ENCODE measurements at places on chromosomes 7 and 10.

DNA sequence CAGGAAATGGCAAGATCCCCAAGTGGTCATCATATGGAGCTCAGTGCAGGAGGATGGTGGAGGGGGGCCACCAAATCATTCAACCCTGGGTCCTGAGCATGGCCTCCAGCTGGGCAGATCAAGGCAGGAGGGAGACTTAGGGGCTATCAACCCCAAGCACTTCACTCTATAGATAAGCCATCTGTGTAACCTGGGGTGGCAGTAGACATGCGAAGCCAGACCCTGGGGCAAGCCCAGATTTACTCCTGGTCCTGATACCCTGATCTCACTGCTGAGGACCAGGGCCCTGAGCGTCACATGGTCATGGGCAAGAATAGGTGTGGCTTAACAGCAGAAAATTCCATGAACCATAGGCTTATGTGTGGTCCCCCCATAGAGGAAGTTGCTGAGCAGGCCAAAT lies 173.0 kb upstream of the ADCY1 start:
- DNase-seq, result no peak

- DNase-seq, result no peak
Measured at GRCh38 chr7:85820702-85821443, 634.0 kb upstream of the SEMA3D start.

- DNase-seq, result no peak
Measured at GRCh38 chr7:138292951-138293350, 167.1 kb upstream of the TRIM24 start.

- no peak for DNase-seq
Measured at GRCh38 chr10:132590752-132591121, 53.1 kb downstream of the INPP5A start.

- DNase-seq, result no peak
Measured at GRCh38 chr7:122316467-122317388, 12.2 kb upstream of the FEZF1 start.

GRCh38 chr7:81180573-81180972 lies 261.7 kb upstream of the SEMA3C start:
- DNase-seq, result no peak

DNA sequence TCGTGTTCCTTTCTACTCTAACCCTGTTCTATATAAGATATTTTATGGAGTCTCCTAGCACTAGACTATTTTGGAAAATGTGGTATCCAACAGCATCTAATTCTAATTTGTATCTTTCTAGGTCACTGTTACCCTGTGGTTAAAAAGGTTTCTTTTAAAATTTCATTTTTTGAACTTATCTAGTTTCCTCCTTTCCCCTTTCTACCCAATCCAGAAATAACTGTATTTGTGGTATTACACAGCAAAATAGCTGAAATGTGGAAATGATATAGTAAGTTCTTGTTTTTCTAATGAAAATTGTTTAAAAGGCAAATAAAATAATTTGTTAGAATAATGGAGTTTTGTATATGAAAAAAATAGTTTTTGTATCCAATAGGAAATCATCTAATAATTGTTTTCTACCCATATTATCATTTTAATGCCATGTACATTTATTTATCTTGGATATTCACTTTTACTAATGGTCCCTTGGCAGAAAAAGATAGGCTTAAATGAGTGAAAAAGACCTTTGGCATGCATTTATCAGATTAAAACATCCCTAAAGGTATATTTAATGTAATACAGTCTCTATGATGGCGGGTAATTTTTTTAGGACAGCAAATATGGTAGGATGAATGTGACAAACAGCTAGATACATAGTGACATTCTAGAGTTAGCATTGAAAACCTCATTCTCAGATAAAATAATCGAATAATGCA lies 175.5 kb upstream of the PLXDC2 start:
- no peak for DNase-seq

- no peak for DNase-seq
Measured at GRCh38 chr10:50651808-50652207, 28.1 kb upstream of the SGMS1 start.

DNA sequence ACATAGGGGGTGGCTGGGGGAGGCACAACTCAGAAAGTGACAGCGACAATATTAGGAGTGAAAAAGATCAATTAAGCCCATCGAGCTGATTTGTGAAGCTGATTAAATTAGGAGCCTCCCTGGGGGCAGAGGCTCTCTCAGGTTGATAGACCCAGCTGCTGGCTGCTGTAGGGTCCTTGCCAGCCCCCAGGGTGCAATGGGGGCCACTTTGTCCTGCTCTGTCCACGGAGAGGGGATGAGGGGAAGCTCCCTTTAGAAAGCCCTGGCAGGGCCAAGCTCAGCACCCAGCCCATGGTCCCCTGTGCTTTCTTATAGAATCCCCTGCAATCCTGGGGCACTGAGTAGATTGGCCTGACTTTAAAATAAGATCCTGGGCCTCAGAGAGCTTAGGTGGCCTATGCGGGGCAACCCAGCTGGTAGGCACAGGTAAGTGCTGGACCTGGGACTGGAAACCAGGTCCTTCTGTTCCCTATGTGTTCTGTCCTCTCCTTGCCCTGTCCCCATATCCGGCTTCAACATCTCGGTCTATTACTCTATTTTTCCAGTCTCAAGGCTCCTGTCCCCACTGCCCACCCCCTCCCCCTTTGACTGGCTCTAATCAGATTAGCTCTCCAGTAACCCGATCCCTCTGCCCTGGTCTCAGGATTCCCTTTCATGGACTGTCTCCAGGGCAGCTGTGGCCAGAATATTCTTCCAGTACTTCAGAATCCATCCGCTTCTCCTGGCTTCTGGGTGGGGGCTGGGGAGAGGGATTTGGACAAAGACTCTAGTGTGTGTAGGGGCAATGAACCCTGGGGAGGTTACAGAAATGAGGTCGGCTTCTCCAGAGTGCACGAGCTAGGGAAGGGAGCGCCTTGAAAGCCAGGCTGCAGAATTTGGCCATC lies 259.6 kb downstream of the RPS24 start:
- DNase-seq, result no peak

GRCh38 chr10:14707481-14707880 lies 67.2 kb downstream of the FAM107B start:
- DNase-seq, result no peak

DNA sequence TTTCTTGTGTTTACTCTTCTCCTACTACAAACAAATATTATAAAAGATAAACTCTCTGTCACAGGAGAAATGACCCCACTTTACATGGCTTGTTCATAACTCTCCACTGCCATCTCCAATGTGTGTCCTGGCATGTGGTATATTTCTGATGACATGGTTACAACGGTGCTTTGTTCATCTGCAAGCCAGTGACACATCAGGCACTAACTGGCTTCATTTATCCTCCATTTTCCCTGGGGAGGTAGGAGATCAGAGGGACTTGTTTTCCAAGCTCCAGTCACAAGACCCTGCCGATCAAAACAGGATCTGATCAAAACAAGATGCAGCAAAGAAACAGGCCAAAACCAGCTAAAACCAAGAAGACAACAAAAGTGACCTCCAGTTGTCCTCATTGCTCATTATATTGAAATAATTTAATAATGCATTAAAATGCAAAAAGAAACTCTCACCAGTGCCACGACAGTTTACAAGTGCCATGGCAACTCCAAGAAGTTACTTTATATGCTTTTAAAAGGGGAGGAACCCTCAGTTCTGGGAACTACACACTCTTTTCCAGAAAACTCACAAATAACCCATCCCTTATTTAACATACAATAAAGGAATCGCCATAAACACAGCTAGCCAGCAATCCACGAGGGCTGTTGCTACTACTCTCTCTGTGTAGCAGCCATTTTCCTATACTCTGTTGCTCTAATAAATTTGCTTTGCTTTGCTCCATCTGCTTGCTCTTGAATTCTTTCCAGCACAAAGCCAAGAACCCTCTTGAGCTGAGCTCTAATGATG lies 224.2 kb downstream of the XPNPEP1 start:
- DNase-seq, result no peak

DNA sequence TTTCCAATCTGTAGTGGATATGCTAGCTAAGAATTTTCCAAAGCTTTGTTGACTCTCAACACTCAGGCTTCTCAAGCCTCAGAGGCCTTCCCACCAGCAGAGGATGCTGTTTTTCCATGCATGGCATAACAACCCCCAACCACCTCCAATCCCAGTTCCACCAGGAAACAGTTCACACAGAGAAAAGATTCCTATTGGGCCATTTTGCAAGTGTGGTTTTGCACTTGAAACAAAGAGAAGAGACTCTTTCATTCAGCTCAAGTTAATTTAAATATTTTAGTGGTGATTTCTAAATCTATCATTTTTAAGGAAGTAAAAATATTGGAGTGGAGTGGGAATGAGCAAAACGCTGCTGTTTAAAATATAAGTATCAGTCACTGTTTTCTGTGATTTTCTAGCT lies 105.6 kb upstream of the COL1A2 start:
- peak; percentile 89 for DNase-seq

GRCh38 chr7:463362-463781 lies 56.3 kb downstream of the PDGFA start:
- no peak for DNase-seq

GRCh38 chr7:69684369-69685292 lies 86.4 kb downstream of the AUTS2 start:
- no peak for DNase-seq

DNA sequence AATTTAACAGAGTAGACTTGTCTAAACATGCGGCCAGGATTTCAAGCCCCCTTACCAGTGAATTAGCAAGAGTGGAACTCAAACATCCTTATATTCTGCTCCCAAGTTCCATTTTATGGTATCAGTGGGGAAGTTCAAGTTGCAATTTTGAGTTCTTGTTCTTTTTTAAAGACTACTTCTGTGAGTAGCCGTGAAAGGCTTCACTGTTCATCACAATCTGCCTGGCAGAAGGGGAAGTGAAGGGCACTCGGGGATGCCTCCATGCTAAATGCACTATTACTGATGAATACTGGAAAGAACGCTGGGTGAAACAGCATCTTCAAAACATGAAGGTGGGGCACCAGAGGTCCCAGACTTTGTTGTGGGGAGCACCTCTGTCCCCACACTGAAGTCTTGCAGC lies 22.4 kb upstream of the FGL2 start:
- no peak for DNase-seq

- DNase-seq, result no peak
Measured at GRCh38 chr10:87054373-87055295, 34.5 kb downstream of the FAM25A start.

GRCh38 chr10:61779276-61779675 lies 116.5 kb downstream of the CABCOCO1 start:
- no peak for DNase-seq

DNA sequence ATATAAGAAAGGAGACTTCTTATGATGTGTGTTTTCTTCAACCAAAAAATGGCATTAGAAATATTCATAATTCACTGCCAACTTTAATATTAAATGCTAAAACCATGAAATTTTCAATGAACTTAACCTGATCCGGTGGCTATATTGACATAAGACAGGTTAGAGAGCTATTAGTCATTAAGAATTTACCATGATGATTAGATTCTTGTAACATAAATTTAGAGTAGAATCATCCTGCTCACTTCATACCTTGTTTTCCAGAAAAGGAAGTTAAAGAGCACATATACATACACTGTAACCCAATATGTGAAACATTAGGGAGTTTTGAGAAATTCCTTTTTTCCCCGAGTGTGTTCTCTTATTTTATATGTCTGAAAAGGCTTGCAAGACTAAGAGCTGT lies 430.3 kb upstream of the SEMA3A start:
- no peak for DNase-seq

DNA sequence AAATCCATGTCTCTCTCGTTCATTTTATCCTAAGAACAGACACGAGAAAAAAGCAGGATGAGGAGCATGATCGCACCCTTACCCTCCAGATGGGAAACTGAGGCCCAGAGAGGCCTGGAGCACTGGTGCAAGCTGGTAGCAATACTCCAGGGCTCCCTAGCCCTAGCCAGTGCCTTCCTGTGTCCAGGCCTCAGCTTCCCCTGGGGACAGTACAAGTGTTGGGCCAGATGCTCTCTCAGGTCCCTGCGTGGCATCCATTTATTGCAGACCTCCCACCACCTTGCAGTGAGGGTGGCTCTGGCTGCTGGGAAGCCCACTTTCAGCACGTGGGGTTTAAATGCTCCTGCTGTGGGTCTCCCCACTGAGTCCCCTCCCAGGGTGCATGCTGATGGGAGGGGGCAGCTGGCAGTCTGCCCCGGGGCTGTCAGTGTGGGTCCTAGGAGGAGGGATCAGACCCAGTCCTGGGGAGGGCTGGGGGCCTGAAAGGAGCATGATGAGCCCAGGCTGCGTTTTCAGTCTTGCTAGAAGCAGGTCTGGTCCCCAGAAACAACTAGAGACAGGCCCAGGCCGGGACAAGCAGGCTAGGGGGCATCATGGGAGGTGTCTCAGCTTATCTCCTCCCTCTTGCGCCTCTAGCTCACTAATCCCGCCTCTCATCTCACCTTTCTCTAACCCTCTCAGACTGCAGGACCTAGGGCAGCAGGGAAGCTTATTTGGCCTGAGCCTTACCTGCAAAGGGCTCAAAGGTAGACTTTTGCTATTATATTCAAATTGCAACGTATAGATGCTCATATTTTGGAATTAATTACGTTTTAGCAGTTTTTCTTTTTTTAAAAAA lies 662 bp upstream of the PPIF start:
- no peak for DNase-seq

DNA sequence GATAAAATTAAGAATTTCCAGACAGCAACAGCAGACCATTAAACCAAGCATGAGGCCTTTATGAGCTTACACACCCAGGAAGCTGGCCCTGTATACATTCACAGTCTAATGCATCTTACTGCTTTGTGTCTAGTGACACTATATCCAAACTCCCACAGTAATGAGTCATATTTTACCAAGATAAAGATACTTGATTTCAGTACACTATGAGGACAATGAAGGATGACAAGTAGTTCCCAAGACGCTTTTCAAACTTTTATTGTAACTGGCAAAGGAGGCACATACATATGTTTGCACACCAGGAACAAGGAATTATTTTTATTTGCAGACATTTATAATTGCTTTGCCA lies 148.0 kb downstream of the TSPAN12 start:
- DNase-seq, result no peak

GRCh38 chr7:12066521-12066920 lies 144.6 kb upstream of the TMEM106B start:
- no peak for DNase-seq

- no peak for DNase-seq
Measured at GRCh38 chr7:25770670-25771069, 381.3 kb upstream of the NFE2L3 start.

DNA sequence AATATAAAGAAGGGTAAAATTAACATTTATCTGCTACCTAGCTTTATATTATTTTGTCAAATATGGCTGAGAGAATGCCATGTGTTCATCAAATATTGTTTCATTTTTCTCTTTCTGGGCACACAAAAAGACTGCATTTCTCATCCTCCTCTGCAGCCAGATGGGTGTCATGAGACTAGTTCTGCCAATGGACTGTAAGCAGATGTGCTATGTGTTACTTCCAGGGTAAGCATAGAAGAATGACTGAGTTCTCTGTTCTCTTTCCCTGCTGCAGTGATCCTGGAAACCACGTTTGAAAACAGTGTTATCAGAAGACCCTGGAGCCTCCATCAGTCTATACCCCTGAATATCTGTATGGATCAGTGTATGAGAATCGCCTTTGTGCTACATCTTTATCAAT lies 24.1 kb upstream of the SLK start:
- DNase-seq, result no peak

DNA sequence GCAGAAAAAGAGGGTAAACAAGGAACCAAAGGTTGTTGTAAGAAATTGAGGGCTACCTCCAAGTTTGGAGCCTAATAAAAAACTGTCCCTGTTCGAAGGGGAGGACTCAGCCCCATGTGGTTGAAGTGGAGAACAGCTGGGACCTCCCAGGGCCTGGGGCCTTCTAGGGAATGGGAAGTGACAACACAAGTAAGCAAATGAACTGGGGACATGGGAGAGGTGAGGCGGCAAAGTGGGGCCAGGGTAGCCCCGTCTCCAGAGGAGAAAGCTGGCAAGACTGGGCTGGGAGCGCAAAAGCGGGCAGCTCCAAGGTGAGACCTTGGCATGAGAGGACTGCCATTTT lies 198.1 kb downstream of the ZNF438 start:
- no peak for DNase-seq

- DNase-seq, result no peak
Measured at GRCh38 chr7:4700577-4701235, 18.6 kb downstream of the FOXK1 start.
